NCI-H2171 (cell line): ENCODE measurements at places on chromosomes 12 and 14.

GRCh38 chr14:24231263-24232120 is 675 bp downstream of the NEDD8 start:
- DNase-seq, result no peak

GRCh38 chr12:75964150-75964549 is 67.4 kb downstream of the PHLDA1 start:
- DNase-seq, result no peak

DNA sequence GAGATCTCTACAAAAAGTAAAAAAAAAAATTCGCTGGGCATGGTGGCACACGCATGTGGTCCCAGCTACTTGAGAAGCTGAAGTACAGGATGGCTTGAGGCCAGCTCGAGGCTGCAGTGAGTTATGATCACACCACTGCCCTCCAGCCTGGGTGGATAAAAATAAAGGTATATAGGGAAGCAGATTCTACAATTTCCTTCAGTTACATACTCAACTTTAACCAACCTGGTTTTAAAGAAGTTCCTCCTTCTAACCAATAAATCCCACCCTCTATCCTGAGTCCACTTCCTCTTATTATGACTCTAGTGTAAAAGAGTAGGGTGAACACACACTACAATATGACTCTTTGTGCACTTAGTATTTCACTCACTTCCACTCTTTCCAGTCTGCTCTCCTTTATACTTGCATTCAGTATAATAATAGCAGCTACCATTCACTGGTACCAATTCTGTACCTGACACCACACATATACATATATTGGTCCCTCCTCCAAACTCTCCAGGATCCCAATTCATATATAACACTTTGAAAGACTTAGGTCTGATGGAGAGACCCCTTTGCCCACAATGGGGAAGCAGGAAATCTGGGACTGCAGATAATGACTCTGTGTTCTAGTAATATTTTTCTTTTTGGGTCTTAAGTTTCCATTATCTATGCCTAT is 2.3 kb downstream of the ARF3 start:
- DNase-seq, result no peak

- no peak for DNase-seq
These were observed 71.7 kb upstream of the RAP1B start for GRCh38 chr12:68538726-68539614.

DNA sequence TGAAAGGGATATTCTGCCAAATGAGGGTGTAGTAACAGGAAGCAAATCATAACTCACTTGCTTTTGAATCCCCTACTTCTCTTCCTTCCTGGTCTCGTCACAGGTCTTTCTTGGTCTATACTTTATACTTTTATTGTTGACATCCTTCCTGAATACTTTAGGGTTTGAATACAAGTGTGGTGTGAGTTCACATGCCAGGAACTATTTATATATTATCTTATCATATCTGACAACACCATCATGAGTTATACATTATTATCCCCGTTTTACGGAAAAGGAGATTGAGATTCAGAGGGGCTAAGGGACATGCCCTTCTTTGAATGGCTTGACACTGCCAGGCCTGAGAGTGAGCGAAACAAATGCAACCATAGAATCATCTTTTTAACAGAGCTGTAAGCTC is 33.0 kb upstream of the TSPAN8 start:
- DNase-seq, result no peak
